Sigmoid colon (tissue), 7 donors: ENCODE measurements at places on chromosomes 5 and 9.
A peak's percentile ranks its signal among the peaks of the same experiment; 100 is the strongest.

DNA sequence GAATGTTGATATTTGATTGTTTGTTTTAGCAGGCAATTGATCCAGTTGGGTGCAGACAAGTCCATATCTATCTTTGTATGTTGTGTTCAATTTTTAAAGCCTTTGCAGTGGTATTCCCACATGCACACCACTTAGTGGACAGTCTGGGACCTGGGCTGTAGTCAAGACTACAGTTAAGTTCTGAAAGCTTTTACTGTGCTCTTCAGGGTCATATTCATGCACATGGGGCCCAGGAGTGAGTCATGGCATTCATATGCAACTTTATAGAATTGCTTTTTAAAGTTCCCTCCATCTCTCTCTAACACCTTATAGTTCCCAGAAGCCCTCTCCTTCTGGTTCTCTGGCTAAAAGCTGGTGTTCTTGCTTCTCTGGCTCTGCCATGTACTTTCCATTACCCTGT is 228.2 kb upstream of the CCNH start:
- no peak for DNase-seq

DNA sequence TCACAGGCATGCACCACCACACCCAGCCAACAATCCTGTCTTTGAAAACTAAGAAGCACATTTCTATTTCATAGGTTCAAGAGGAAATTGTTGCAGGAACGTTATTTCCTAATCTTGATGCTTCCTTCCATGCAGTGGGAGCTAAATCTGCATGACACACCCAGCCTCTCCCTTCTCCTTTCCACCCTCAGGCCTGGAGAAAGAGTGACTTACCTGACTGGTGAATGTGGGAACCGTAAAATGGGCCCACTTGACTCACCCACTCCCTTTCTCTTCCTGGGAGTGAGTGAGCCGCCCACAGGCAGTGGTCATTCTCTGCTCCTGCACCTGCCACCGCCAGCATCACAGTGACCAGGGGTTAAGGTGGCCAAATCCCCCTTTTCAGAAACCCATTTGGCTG is 78.2 kb downstream of the C9orf50 start:
- peak; percentile 6 for DNase-seq

DNA sequence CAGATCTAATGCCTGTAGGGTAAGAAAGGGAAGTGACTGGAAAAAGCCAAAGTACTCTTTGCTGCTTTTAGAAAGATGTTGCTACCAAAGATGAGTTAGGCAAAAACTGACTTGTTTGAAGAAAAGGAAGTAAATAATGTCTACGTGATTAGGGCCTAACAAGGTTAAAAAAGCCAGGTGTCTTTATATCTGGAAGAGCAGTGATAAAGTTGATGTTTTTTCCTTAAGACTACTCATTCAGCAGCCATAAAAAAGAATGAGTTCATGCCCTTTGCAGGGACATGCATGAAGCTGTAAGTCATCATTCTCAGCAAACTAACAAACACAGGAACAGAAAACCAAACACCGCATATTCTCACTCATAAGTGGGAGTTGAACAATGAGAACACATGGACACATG is 13.5 kb upstream of the AMACR start:
- no peak for DNase-seq

DNA sequence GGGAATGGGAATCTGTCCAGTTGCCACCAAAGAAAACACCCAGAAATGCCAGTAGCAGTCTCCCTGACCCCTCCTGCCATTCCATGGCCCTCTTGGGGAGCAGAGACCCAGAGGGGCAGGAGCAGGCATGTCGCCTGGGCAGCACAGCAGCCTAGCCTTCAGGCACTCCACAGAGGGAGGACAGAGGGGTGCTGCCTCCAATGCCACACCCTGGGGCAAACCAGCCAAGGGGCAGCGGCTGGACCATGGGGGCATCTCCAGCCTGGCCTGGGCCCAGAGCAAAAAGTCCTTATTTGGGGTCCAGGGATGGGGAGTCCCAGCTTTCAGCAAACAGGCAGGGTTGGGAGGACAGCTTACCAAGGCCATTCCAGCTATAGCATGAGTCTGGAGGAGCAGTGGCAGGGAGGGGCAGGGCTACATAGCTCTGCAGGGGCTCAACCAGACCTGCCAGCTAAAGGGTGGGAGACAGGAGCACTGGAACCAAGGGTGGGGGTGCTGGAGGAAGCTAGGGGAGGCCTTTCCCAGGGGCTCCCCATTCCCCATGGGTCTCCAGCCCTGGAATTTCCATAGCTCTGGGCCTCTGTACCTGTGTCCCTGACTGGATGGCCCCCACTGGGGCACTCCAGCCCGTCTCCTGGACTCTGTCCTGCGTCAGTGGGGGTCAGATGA is 6.7 kb downstream of the BRD3 start:
- peak; percentile 55 for DNase-seq

DNA sequence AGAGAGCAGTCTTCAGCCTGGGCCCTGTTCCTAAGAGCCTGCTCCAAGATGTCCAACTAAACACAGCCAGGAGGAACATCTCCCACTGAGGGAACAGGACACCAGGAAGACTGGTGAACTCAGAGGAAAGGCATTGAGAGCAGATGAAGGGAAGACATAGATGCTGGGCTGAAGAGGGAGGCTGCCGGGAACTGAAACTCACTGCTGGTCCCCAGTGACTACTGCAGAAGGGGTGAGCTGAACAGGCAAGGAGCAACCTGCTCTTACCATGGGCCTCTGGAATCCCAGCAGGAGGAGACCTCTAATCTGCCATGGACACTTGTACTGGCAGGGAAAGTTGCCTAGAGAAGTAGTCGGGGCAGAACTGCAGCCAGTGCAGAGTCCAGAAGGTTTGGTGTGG is 95.7 kb downstream of the TRPM3 start:
- no peak for DNase-seq

GRCh38 chr9:116741086-116741740 is 54.1 kb downstream of the TRIM32 start:
- DNase-seq, result no peak

- DNase-seq, result no peak
Measured at GRCh38 chr5:87020099-87020934, 247.4 kb upstream of the RASA1 start.

GRCh38 chr9:125330587-125330986 is 69.0 kb downstream of the GAPVD1 start:
- DNase-seq, result no peak

DNA sequence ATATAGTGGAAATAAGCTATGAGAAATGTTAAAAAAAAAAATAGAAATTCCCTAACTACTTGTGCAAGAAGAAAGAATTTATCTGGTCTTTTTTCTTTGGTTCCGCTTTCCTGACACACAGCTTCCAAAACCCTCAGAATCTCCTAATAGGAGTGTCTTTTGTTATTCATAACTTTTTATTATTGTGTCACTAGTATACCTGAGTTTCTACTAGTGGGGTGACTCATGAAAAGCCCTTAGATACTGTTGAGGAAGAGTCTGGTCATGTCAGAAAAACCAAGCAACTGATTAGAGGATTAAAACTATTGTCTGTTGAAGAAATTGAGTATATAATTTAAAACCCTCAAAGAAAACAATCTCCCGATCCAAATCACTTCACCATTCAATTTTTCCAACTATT is 152.8 kb upstream of the IFNE start:
- no peak for DNase-seq

- peak; percentile 82 for DNase-seq
Measured at GRCh38 chr9:72315510-72316311, 49.3 kb downstream of the ZFAND5 start.

DNA sequence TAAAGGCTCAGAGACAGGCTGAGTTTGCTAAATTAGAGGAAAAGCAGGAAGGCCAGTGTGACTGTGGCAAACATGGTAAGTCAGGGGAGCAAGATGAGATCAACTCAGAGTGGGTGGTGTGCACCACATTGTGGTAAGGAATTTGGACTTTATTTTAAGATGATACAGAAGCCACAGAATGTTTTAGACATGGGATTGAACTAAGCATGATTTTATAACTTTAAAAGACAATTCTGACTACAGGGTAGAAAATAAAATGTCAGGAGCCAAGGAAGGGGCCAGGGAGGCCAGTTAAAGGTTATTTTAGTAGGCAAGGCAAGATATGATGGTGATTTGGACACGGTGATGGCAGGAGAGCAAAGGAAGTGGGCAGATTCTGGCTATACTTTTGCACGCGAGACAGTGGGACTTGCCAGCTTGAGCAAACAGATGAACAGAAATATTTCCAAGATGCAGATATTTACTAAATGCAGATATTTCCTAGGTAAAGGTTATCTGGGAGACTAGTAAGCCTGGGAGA is 53.9 kb downstream of the TSSK1B start:
- no peak for DNase-seq

DNA sequence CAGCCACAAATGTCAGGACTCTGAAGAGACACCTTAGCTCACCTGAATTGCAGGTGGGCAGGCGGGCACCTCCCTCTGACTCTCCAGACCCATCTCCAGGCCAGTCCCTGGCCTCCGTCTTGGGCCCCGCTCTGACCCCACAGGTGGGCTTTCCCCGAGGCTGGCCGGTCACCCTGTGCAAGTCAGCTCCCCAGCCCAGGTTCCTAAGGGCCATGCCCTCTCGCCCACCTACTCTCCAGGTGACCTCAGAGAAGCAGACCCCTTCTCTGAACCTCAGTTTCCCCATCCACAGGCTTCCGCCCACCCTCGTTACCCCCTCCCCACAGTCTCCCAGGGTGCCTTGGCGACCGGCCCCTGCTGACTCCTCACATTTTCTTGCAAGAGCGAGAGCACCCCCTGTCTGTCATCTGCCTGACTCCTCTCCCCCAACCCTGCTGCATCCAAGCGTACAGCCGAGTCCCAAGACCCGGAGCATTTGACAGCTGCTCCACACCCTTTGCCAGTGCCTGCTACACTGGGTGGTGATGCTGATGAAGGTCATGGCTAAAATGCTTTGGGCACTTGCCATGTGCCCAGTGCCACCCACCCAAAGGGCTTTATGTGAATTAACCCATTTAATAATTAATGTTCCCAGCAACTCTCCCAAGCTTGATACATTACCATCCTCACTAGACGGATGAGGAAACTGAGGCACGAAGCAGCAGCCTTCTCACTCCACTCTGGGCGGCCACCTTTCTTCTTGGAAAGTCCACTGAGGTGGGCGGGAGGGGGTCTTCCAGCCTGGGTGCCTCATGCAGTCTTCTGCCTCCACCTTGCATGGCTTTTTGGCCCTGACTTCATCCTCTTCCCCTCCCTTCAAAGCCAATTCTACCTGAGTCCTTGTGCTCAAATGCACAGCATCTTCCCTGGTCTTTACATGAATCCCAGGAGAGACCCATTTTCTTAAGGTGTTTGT is 51.1 kb upstream of the ORM1 start:
- DNase-seq, result peak; percentile 75

GRCh38 chr5:104815212-104815611 is 1252.6 kb upstream of the NUDT12 start:
- no peak for DNase-seq

- DNase-seq, result no peak
Measured at GRCh38 chr5:105506692-105507277, 1944.2 kb upstream of the NUDT12 start.

- no peak for DNase-seq
Measured at GRCh38 chr9:90948156-90948555, 146.5 kb downstream of the SYK start.

DNA sequence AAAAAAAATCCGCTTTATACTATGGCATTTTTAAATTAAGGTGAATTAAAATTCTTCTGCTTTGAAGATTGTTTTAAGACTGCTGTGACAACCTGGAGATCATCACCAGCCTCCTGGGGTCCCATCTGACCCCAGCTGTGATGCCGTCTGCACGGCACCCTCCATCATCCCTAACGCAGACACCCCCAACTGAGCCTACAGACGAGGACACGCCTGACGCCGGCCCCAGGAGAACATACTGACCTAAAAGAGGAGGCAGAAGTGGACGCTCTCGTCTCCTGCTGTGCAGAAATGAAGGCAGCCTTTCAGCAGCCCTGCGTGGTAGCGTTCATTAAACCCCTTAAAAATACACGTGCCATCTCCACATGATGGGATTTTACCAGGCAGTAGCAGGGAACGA is 125.6 kb upstream of the PPP1R26 start:
- DNase-seq, result no peak

DNA sequence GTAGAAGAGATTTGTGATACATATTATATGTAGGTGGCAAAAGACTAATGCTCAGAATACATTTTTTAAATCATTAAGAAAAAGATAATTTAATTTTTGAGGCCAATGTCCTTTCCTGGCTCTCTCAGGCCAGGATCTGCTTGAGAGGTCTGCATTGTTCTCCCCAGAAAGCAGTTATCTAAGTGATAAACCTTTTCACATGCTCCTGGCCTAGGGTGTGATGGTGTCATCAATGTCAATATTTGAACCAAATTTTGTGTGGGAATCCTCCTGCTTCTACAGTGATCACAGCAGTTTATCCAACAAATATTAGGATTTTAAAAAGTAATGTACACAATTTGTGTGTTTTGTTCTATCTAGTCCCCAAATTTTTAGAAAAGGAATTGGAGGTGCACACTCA is 166.6 kb downstream of the DIRAS2 start:
- DNase-seq, result no peak

- DNase-seq, result peak; percentile 50
Measured at GRCh38 chr5:1019001-1019905, 10.7 kb downstream of the NKD2 start.

DNA sequence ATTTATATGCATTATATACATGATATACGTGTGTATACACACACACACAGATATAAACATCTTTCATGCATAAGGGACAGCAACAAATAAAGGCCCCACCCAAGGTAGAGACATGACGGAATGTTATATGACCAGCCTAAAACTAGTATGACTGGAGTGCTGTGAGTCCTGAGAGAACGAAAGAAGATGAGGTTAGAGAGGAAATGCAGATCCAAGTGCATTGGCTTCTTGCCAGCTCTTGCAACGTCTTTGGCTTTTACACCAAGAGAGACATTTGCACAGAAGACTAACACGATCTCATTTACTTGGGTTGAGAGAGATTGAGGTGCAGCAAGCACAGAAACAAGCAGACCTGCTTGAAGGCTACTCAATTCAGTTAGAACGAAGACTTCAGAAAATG is 23.0 kb downstream of the CDH10 start:
- DNase-seq, result peak; percentile 65

GRCh38 chr5:56168066-56168478 is 65.1 kb downstream of the ANKRD55 start:
- DNase-seq, result no peak

GRCh38 chr5:173919443-173919842 is 31.3 kb downstream of the CPEB4 start:
- no peak for DNase-seq

GRCh38 chr5:178113141-178113787 is at the start of gene N4BP3:
Gene N4BP3 (plus strand): TSS chr5:178113532. CDS start chr5:178119584, 6,052 bp downstream.
- no peak for DNase-seq

GRCh38 chr9:126330536-126330935 is 3.9 kb downstream of the MVB12B start:
- no peak for DNase-seq

DNA sequence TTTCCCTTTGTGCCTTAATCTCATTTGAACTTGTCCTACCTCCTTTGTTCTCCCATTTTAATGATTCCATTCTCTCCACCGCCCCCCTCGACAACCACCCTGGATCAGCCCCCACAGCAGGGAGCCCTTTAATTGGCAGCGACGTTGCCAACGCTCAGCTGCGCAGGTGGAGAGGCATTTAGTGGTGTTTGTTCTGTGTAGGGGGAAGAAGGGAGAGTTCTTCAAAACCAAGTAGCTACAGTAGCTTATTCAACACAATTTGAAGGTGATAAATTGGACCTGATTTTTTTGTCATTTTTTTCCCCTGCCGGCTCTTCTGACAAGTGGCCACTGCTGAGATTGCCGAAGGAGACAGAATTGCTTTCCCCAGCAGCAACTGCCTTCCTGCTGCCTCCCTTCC is 499.1 kb downstream of the CDK5RAP2 start:
- no peak for DNase-seq
